ENCODE measurements at places on chromosomes 13 and 19.

- no peak for DNase-seq
Observed at GRCh38 chr13:26229080-26229615, 7.0 kb upstream of the RNF6 start.

DNA sequence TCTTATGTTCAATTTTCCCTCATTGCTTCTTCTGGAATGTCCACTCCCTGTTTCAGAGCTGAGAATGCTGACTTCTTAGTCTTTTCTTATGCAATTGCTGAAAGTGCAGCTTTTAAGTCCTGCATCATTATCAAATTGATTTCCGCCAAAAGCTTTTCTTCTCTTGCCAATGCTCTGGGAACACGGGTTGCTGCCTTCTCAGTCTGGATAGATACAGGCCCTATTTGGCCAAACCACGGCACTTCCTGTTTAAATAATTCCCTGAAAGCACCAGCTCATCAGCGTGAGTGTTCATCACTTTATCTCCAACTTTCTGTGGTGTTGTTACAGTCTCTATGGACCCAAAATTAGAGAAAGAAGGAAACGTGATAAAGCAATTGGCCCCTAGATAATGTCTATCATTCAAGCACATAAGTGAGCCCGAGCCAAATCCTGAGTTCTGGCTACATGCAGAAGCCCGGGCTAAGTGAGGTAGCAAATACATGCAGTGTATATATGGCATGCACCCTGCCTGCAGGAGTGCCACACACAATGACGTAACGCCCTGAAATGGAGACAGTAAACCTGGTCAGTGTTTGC lies 85.7 kb downstream of the CYSLTR2 start:
- peak; percentile 83 for DNase-seq

DNA sequence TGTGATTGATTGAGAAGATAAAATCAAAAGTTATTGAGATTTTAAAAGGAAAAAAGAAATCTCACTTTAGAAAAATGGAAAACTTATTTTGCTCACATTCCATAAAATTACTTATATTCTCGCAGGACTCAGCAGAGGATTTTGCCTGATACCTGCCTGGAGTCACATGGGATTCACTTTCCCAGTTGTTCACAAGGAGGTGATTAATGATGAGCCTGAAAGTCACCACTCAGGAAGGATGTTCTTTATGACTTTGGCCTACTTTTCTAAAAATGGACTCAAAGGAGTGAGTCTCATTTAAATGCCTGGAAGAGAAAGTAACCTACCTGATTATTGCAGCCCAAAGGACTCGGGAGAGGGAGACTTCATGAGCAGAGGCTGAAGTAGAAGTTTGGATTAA lies 34.5 kb upstream of the FAM216B start:
- no peak for DNase-seq

DNA sequence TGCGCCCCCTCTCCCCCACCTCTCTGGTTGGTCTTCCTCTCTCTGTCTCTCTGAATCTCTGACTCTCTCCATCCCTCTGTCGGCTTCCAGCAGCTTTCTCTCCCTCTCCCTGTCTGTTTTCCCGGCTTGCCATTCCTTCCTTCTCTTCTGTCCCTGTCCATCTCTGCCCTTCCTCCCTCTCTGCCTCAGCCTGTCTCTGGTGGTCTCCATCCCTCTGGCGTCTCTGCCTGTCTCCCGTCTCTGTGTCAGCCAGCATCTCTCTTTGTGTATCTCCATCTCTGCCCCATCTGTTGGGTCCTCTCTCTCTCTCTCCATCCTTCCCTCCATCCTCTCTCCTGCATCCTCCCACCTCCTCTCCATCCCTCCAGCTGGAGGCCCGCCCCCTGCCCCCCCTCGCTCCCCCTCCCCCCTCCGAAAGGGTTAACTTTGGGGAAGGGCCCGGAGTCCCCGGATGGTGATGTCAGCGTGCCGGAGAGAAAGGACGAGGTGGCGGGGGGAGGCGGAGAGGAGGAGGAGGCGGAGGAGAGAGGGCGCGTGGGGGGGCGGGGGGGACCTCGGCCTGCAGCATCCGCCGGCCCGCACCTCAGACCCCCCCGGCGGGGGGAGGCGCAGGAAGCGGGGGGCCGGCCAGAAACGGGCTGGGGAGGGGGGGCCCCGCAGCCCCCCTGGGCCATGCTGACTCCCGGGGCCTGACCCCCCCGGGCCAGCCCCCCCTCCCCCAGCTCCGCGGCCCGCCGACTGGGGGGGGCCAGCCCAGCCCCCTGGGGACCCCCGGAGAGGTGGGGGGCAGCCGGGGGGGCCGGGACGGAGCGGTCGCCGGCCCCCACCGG lies at the start of gene BRSK1:
Gene BRSK1, plus strand, starts transcription at position 450 of the 830 bp plus-strand sequence. CDS start 446 bp downstream, outside the sequence.
- peak; percentile 45 for DNase-seq

DNA sequence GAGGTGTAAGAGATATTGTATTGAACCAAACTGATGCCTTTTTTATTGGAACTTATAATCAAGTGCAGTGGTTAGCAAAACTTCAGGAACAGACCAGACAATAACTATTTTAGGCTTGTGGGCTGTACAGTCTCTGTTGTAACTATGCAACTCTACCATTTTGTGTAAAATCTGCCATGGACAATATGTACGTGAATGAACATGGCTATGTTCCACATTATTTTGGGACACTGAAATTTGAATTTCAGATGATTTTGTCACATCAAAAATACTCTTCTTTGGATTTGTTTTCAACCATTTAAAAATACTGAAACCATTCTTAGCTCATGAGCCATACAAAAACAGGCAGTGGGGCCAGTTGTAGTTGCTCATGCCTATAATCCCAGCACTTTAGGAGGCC lies 27.9 kb upstream of the PEG3 start:
- no peak for DNase-seq

DNA sequence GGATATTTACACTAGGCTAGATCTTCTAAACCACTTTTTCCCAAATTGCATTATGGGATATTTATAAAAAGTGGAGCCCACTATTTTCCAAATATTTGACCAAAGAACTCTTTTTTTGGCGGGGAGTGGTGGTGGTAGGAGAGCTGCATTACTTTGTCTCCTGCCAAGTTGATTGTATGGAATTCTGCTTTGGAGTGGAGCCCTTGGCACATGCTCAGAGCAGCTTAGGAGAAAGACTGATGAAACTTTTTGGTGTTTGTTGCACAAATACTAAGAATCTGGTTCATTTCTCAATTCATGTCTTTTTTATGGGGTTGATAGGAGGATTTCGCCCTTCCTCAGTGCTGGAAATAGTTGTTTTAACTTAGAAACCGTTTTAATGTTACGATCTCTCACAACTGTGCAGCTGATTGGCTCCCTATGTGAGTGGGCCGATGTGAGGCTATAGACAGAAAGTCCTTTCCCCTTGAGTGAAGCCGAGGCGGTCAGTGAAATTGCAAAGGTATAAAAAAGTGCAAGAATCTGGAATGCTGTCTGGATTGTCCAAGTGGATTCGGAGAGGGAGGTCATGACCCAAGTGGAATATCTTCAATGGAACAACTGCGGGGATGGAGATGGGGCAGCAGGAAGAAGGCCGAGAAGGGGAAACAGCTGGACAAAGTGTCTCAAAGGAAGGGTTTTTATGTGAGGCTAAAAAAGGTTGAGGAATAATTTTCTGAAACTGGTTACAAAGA lies 415.9 kb downstream of the FGF9 start:
- DNase-seq = no peak

- DNase-seq = no peak
Observed at GRCh38 chr13:108959234-108959633, 329.8 kb downstream of the MYO16 start.

DNA sequence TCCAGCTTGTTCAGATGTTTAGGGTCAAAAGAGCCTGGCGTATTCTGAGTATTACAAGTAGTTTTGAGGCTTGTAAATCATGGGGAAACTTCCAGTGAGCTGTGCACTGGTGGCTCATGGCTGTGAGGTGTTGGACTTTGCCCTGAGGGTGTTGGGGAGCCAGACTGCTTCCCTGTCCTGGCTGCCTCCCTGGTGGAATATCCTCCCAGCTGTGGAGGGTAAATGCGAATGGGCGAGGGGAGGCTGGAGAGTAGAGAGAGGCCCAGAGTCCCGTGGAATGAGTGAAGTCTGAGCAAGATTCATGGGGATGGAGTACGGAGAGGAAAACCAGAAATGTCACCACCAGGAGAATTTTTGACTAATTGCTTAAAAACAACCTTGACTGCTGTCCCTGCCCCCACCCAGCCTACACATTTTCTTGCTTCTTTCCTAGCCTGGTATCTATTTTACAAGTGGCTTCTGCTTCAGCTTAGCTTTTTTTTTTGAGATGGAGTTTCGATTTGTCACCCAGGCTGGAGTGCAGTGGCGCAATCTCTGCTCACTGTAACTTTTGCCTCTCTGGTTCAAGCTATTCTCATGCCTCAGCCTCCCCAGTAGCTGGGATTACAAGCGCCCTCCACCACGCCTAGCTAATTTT lies 3.7 kb downstream of the SNRPA start:
- no peak for DNase-seq

- no peak for DNase-seq
Observed at GRCh38 chr19:49567861-49568441, 12.4 kb downstream of the NOSIP start.

- DNase-seq = peak; percentile 99
Observed at GRCh38 chr19:44741841-44742329, 6.6 kb upstream of the BCL3 start.

GRCh38 chr13:90270226-90270625 lies 1077.3 kb upstream of the MIR17HG start:
- peak; percentile 54 for DNase-seq

DNA sequence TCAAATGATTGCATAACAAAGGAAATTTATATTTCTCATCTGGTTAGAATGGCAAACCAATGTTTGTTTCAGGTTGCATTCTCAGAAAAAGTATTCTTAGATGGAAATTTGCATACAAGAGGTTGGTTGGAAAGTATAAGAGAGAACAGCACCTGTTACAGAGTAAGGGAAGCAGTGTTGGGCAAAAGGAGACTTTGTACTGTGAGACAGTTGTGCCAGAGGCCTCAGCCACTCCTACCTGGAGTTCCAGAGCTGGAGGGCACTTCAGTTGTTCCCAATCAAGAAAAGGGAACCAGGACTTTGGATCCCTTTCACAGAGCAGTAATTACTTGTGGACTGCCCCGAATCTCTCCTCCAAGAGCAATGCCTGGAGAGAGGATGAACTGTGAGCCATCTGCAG lies 81.8 kb downstream of the SPRY2 start:
- DNase-seq = no peak

GRCh38 chr13:28819735-28820098 lies 422 bp upstream of the MTUS2 start:
- peak; percentile 0 for DNase-seq

- no peak for DNase-seq
Observed at GRCh38 chr13:27035892-27036235, 135.7 kb downstream of the USP12 start.

GRCh38 chr13:83810136-83810535 lies 72.1 kb downstream of the SLITRK1 start:
- DNase-seq = no peak

GRCh38 chr13:97212601-97213040 lies 9.5 kb upstream of the MBNL2 start:
- peak; percentile 77 for DNase-seq

GRCh38 chr19:4657262-4657661 lies 12.9 kb downstream of the MYDGF start:
- DNase-seq = no peak

DNA sequence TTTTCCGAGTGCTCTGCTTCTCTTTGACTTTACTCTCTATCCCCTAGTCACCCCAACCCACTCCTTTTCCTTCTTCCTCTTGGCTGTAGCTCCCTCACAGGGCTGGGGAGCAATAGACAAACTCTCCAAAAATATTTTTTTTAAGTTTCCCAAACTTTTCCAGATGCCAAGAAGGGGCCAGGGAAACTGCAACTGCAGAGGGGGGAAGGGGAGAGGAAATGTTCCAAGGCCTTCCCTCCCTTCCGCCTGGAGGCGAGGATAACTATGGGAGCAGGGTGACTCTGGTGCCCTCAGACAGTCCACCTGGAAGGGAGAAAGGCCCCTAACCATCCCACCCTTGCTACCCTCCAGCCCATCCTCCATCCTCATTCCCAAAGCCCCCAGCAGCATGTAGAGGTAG lies 49.4 kb downstream of the LYL1 start:
- DNase-seq = no peak

GRCh38 chr13:39684531-39685137 lies 29.2 kb downstream of the COG6 start:
- DNase-seq = peak; percentile 72

DNA sequence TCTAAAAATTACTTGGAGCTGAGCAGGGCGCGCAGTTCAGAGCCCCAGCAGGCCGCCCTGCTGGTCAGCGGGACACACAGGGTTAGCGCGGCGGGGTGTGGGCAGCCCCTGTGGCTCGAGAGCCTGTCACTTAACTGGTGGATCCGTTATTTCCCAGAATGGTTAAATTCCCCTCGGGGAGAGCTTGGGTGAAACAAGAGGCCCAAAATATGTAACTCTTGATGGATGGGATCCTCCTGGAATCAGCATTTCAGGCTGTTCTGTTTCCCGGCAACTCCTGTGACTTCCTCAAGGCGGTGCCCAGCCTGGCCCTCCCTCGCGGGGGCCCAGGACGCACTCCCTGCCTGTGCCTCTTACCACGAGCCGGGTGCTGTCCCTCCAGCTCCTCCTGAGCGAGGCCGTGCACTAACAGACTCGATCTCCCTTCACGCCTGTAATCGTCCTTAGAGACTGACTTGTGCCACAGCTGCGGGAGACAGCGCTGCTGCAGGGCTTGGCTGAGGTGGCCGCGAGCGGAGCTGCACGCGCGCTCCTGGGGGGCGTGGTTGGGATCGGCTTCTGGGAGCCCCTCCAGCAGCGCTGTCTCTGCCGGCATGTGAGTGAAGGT lies 9.7 kb downstream of the PTBP1 start:
- DNase-seq = no peak

DNA sequence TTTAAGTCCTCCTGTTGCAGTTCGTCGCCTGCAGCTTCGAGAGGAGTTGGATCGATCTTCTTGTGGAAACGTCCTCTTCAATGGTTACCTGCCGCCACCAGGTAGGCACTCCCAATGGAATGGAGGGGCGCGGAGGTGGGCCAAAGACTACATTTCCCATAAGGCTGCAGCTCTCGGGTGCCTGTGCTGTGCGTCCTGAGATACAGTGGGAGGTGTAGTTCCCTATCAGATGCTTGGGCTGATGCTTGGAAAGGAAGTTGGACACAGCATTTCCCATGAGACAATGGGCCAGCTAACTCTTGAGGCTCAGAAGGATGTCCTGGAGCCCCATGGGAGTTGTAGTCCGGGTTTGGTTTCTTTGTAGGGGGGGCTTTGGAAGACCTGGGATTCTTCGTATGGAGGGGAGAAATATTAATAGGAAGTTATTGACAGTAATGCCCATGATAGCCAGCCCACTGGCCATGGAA lies 1.8 kb downstream of the SHKBP1 start:
- peak; percentile 81 for DNase-seq

Data from OCI-M1 (cell line).